Stimulated activated CD4-positive, alpha-beta T cell treated with anti-CD3 and anti-CD28 coated beads, Interleukin-2, amount 100 ng/mL, for 48 hours (primary cell): ENCODE measurements at places on chromosomes 1 and 21.

GRCh38 chr1:93977598-93977945, 68.3 kb upstream of the GCLM start:
- no peak for DNase-seq

GRCh38 chr1:66397192-66397591, 136.8 kb upstream of the SGIP1 start:
- no peak for DNase-seq

DNA sequence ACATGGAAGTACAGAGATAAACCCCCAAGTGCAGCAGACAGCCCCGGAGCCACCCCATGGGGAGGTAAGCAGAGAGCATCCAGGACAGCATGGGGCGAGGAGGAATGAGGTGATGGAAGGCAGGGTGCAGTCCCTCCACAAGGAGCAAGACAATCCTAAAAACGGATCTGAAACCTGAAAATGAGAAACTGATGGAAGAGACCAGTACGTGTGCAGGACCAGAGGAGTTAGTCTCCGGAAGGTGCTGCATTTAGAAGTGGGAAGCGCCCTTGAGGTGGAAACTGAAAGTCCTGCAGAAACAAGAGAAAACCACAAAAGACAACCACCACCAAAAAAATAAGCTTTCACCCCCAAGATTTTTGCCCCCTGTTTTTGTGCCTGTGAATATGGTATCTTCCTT, 17.4 kb upstream of the DDOST start:
- DNase-seq: no peak

DNA sequence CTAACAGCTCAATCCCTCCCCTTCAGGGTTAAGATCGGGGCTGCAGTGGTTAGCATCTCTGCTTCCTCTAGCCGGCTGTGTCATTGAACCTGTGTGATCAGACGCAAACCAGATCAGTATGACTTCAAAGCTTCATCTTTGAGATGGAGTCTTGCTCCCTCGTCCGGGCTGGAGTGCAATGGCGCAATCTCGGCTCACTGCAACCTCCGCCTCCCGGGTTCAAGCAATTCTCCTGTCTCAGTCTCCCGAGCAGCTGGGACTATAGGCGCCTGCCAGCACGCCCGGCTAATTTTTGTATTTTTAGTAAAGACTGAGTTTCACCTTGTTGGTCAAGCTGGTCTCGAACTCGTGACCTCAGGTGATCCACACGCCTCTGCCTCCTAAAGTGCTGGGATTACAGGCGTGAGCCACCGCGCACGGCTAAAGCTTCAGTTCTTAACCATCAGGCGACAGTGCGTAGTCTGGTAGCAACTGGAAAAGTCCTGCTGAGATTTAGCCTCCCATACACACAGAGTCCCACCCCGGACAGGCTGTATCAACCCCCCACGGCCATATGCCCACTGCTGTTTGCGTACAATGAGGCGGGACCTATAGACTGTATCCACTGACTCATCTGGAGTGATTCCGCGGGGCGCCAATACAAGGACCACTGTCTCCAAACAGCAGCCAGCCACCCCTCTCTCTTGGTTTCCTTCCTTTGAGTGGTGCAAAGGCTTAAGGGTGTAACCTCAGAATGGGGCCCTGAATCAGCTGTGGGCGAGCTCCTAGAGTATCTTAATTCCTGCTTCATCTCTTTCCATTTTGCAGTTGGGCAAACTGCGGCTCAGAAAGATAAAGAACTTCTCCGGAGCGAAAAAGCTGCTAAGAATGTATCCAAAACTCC, 23.3 kb downstream of the CELA3A start:
- peak; percentile 58 for DNase-seq

GRCh38 chr1:18541046-18541795, 60.5 kb downstream of the KLHDC7A start:
- no peak for DNase-seq

DNA sequence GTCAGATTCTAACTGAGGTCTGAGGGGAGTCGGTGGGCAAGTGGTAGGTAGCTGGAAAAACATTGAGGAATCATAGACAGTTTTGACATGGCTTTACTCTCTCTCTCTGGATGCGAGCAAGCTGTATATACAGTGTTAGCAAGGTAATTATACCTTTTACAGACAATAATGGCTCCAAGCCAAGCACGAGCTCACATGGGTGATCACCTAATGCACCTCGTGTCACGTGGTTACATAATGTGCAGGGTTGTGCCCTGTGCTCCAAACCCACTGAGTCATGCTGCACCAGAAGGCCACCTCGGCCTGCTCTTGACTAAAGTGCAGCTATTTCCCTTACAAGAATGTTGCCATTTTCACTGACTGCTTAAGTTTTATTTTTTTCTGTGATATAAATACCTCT, 7.6 kb upstream of the CLCA2 start:
- no peak for DNase-seq

DNA sequence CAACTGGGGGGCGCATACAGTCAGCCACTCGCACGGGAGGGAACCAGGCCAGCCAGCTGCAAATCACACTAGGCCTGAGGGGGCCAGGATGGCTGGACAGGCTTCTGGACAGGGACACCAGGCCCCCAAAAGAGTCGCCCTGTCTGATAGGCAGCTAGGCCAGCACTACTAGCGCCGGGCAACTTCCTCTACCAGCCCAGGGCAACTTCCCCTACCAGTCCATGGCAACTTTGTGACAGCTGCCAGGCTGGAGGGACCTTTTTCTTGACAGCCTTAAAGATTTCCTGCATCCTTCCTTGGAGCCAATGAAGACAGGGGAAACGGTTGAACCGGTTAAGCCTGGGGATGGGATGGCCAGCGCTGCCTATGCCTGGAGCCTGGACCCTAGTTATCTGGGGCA, 5.1 kb downstream of the IFFO2 start:
- no peak for DNase-seq

DNA sequence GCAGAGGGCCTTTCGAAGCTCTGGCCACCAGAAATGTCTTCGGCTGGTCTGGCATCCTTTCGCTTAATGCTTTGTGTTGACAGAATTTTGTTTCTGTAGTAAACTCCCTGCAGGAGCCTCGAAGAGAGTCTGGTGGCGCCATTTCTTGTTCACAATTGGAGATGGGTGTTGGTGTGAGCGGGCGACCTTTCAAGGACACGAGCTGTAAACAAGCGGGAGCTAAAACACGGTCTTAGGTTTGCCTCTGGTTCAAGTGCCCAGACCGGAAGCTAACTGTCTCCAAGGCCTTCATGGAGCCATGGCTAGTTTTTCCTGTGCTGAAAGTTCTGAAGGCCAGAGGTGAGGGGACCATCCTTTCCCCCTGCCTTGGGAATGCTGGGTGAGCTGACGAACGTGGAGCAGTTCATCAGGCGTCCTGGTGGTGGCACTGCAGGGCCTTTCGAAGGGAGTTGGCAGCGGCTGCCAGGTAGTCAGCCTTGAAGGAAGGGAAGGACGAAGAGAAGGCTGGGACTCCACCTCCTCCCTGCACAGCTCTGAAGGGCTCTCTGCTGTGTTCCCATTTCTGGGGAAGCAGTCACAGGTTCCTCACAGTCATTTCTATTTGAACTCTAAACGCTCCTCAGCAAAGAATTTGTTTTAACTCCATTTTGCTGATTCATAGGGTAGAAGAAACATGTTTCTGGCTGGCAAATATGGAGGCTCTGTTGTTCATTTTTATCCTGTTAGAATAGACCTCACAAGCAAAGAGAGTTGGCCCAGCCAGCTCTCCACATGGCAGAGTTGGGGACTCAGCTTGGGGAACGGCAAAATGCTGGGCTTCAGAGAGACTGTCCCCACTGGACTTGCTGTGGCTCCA, 35.2 kb downstream of the URB2 start:
- DNase-seq: peak; percentile 62

GRCh38 chr1:87867626-87868025, 538.9 kb downstream of the LMO4 start:
- no peak for DNase-seq

DNA sequence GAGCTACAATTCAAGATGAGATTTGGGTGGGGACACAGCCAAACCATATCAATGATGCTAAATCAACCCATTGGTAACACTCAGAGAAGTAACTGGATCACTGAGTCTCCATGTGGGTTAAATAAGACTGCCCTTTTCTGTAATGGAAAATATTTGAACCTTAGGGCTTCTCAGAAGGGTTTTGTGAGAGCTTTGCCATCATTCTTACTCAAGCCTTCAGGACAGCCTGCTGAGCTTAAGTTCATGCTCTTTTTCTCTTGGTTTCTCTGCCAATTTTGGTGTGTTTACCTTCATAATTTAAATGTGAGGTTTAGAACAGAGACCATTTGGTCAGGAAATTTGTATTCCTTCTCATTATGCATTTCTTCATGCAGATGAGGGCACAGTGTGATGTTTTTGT, 74.7 kb downstream of the DISC1 start:
- DNase-seq: no peak

- no peak for DNase-seq
These were observed 275.7 kb downstream of the MATN1 start for GRCh38 chr1:30447701-30448100.

GRCh38 chr1:103265551-103265950, 157.2 kb upstream of the COL11A1 start:
- DNase-seq: no peak

- DNase-seq: no peak
These were observed 16.1 kb upstream of the SHCBP1L start for GRCh38 chr1:182968836-182969734.

- DNase-seq: no peak
These were observed 40.1 kb upstream of the MYSM1 start for GRCh38 chr1:58739856-58740466.

- no peak for DNase-seq
These were observed 8.0 kb upstream of the TMEM52 start for GRCh38 chr1:1926886-1927660.

DNA sequence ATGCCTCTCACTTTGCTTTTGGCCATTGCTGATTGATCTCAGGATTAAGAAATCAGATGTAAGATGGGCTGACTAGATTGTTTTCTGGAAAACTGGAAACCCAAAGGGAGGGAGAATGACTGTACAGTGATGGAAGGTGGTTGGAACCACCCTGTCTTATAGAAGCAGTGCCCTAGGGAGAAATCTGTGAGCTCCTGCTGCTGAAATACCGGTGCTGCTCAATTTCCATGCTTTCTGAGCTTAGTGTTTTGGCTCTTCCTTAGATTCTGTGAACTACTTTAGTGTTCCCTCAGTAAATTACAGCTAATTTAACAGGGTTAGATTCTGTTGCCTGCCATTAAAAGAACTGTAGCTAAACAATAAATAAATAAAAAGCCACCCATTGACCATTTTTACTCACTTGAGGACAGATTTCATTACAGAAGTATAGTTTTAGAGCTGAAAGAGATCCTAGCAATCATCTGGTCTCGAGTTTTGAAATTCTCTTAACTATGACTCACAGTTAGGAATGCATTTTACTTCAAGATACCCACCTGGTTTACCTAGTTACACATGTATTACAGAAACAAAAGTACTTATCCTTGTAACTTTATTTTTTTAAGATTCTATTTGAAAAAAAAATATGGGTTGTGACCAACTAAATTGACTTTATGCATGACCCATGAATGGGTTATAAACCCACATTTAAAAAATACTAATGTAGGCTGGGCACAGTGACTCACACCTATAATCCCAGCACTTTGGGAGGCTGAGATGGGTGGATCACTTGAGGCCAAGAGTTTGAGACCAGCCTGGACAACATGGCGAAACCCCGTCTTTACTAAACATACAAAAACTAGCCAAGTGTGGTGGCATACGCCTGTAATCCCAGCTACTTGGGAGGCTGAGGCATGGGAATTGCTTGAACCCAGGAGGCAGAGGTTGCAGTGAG, 33.2 kb downstream of the CAMSAP2 start:
- no peak for DNase-seq

DNA sequence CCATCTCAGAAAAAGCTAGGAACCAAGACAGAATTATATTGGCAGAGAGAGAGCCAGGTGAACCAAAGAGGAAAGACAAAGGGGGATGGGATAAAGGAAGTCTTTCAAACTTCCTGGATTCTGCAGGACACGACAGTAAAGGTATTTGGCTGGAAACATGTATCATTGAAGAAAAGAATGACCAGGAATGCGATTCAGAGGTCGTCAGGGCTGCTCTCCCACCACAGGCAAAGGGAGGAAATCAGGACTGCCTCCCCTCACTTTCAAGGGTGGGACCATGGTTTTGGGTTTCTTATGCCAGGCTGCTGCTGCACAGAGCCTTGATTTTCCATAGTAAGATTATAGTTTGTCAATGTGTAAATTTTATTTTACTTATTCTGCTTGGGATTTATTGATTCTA, 848.8 kb downstream of the BRINP3 start:
- no peak for DNase-seq

DNA sequence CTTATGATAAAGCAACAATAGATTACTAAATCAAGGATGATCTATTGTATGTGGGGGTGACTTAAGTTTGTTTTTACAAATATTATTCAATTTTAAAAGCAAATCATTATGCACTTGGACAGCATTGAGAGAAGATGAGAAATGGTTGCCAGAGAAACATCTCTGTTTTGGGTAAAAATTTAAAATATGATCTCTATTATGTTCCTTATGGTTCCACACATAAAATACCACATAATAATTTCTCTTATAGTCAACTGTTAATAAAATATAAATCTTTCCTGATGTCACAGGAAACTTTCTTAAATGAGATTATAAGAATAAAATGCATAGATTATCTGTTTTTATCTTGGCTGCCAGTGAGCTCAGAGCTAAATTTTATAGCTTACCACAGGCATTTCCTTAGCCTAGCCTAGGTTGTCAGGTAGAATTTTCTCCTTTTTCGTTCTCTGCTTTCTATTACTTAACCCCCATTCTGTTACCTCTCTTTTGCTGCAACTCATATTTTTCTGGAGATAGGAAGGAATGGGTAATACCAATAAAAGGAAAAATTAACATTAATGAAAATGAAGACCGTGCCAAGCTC, 109.7 kb downstream of the TGFB2 start:
- no peak for DNase-seq

DNA sequence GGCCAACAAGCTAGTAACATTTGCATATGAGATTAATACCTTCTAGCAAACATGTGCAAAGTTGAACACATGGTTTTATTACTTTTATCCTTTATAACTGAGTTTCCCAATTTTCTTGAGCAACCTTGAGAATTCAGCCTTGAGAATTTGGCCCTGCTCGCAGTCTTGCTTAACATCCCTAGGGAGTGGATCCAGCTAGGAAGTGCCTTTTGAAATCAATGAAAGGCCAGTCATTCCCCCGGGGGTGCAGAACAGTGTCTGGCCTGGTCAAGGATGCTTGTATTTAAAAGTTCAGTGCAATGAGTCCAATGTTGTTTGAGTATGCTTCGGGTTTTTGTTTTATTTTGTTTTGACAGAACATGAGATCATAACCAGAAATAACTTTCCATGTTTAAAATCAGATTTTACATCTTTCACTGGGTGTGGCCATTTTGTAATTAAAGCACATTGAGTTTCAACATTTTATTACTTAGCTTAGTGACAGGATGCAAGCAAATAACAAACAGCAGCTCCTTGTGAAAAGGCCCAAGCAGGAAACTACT, 16.7 kb downstream of the PALMD start:
- DNase-seq: no peak

DNA sequence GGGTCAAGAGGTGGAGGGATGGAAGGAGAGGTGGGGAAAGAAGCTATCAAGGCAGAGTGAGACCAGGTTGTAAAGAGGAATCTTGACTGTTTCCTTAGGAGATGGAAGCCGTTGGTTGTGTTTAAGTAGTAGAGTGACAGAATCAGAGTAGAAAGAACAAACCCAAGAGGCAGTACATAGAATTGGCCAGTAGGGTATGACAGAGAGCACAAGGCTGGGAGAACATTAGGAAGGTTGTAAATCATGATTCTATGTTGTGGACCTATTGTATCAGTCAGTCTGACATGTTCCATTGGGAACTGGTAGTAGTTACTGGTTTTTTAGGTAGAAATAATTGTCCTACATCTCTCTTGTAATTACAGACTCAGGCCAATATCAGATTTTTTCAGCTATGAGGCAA, 486.9 kb upstream of the USP24 start:
- DNase-seq: no peak

GRCh38 chr1:168553680-168554553, 10.1 kb upstream of the XCL2 start:
- no peak for DNase-seq

GRCh38 chr1:204299814-204300365, 59.8 kb downstream of the PLEKHA6 start:
- no peak for DNase-seq
